NCI-H524 (cell line): ENCODE measurements at places on chromosomes 12 and 14.

DNA sequence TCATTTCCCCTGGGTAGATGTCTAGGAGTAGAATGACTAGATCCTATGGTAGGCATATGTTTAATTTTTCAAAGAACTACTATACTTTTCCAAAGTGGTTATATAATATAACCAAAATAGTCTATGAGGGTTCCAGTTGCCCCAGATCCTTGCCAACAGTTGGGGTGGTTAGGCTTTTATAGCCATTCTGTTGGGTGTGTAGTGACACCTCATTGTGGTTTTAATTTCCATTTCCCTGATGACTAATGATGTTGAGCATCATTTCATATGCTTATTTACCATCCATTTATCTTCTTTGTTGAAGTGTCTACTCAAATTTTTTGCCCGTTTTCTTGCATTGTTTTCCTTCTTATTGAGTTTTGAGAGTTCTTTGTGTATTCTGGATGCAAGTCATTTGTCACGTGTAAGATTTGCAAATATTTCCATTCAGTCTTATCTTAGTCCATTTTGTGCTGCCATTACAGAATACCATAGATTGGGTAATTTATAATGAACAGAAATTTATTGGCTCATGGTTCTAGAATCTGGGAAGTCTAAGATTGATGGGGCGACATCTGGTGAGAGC is 4.7 kb downstream of the SYNE2 start:
- no peak for DNase-seq

- DNase-seq = peak; percentile 90
These were observed 40.9 kb downstream of the TSHR start for GRCh38 chr14:80996049-80996901.

DNA sequence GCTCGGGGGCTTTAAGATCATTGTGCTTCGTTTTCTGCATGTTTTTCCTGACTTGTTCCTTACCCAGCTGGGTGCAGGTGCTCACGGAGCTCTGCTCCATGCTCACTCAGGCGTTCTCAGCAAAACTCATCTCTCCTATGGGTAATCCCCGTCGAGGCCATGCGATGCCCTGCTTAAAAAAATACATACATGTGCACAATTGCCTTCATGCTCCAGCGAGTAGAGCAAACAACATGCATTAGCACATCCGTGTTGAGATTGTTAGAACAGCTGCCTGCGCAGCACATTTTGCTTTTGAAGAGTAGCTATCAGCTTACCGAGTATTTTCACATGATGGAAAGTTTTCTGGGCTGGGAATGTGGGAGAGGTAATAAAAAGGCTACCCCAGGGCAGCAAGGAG is 16.2 kb downstream of the AACS start:
- DNase-seq = peak; percentile 10

GRCh38 chr14:24300326-24300980 is 803 bp downstream of the NOP9 start:
- DNase-seq = no peak

- DNase-seq = no peak
These were observed 25.5 kb upstream of the KCNJ8 start for GRCh38 chr12:21800011-21800410.

- no peak for DNase-seq
These were observed 9.1 kb upstream of the RNF34 start for GRCh38 chr12:121390856-121391255.

DNA sequence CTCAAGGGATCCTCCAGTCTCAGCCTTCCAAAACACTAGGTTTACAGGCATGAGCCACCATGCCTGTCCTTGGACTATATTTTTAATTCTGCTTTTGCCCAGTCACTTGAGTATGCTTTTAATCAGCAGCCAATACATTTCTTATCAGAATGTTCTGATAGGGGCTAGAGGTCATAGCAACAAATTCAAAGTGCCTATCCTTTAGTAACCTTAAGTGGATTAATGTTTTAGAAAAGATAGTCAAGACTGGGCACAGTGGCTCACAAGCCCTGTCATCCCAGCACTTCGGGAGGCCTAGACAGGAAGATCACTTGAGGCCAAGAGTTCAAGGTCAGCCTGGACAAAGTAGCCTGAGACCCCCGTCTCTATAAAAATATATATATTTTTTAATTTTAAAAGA is 37.1 kb downstream of the CKB start:
- no peak for DNase-seq

DNA sequence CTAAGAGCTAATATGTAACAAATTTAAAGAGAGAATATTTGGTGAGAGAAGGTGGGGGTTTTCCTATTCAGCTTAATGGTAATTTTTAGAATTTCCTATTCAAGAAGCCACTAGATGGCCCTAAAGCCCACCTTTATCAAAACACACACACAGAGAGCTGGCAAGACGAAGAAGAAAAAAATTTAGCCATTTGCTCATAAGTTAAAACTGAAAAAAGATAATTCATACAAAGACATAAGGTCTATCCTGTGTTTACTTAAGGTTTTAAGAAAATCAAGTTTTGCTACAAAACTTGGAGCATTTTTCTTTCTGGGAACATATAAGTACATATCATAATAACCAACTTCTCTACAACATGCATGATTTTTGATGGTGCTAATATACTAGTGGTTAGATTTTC is 46.8 kb upstream of the PCED1B start:
- peak; percentile 56 for DNase-seq

DNA sequence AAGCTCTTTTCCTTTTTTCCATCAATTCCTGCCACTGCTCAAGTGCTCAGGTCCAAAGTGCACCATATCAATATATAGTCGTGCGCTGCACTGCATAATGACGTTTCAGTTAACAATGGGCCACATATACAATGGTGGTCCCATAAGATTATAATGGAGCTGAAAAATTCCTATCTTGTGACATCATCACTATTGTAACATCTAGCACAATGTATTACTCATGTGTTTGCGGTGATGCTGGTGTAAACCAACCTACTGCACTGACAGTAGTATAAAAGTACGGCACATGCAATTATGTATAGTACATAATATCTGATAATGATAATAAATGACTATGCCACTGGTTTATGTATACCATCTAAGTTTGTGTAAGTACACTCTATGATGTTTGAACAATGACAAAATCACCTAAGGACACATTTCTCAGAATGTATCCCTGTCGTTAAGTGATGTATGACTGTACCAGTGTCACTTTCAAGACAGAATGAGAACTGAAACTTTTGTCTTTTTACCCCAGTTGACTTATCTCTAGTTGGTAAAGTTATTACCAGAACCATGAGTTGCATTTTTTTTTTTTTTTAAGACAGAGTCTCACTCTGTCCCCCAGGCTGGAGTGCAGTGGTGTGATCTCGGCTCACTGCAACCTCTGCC is 53.7 kb upstream of the INSM2 start:
- DNase-seq = no peak

DNA sequence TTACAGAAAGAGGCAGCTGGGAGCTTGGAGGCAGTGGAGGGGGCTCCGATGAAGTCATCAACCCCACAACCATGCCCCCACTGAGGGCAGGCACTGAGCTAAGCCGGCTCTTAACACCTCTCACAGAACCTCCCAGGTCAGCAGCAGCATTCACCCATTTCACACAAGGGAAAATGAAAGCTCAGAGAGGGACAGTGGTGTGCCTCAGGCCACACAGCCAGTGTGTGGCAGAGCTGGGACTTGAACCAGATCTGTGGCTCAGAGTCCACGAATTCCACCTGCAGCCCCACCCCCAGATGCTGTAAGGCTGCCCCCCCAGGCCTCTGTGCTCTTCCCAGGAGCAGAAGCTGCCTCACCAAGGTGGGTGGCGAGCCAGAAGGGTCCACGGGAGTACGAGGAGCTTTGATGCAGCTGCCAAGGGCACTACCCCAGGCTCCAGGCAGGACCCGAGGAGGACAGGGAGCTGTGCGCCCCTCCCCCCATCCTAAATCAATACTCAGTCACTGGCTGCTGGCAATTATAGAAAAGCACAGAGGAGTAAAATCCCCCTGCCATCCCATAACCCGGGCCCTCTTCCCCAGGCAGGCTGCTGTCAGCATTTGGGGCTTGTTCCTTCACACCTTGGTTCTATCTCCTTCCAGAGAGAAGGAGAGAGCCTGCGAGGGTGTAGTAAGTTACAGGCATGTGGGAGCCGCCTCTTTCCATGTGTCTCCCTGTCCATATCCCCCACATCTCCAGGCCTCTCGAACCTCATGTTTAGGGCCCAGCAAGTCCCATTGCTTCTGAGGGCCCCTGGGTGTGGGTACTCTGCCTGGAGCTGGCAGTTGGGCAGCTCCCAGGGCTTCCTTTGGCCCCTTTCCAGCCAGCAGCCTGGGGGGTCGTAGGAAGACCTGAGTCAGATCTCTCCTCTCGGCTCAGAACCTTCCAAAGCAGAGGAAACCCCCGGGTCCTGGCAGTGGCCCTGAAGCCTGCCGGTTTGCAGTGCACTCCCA is 47.6 kb downstream of the FAM222A start:
- no peak for DNase-seq

- peak; percentile 59 for DNase-seq
These were observed 3.1 kb upstream of the ARHGEF40 start for GRCh38 chr14:21066882-21067502.

DNA sequence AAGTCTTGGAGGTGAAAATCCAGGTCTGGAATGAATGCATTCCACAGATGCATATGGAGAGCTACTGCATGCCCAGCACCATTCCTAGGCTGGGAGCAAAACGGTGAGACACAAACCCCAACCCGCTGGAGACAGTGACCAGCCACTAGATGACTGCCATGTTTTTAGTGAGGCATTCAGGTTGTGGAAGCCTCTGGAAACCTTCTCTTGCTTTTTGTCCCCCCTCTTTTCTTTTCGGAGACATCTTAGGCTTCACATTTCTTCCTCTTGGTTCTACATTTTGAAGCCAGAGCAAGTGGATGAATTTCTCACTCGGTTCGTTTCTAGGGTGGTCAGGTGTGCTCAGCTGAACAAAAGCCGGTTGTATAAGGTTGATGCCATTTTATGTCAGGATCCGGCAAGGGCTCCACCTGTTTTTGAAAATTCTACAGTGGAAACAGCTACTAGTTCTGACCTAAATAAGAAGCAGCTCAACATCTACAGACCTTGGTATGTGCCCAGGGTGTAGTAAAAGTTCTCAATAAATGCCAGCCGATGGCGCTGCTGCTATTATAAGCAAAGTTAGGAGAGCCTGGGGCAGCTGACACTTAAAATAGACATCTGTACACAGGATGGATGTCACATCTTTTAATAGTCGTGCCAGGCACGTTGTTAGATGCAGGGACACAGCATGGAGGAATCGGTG is 1.8 kb upstream of the ZNF839 start:
- peak; percentile 75 for DNase-seq

- DNase-seq = peak; percentile 63
These were observed 58.7 kb upstream of the G2E3 start for GRCh38 chr14:30500222-30500621.

DNA sequence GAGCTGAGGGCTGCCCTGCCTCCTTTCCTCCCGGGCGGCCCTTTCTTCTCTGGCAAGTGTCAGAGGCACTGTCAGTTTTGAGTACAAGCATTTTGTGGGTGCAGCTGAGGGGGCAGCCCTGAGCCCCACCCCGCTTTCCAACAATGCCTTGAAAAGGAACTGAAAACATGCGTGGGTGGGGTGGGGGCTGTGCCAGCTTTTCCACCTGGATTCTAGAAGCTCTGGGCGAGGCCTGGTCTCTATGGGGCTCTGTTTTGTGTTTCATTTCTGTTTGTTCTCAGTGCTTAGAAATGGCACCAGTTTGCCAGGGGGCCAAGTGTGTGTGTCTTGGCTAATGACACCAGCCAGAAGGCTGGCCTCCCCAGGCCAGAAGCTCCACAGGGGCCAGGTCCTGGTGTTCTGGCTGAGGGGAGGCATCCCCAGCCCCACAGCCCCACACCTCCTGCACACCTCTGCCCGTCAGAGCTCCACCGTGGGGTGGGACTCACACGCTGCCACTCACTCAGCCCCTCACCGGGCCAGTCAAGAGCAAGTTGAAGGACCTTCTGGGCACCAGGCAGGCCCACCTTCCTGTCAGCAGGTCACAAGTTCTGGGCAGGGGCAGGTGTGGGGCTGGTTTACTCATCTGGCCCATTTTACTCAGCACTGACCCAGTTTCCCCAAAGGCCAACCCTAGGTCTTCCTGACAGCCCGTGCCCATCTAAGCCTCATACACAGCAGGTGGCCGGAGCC is 155.1 kb downstream of the CALM1 start:
- no peak for DNase-seq

GRCh38 chr14:66508846-66509621 is 1.1 kb downstream of the GPHN start:
- peak; percentile 69 for DNase-seq

- peak; percentile 33 for DNase-seq
These were observed 168.1 kb upstream of the DAAM1 start for GRCh38 chr14:59020382-59020781.

- no peak for DNase-seq
These were observed 9.7 kb upstream of the TDG start for GRCh38 chr12:103955811-103956508.

- DNase-seq = no peak
These were observed 88.0 kb downstream of the EPS8 start for GRCh38 chr12:15701206-15701605.

DNA sequence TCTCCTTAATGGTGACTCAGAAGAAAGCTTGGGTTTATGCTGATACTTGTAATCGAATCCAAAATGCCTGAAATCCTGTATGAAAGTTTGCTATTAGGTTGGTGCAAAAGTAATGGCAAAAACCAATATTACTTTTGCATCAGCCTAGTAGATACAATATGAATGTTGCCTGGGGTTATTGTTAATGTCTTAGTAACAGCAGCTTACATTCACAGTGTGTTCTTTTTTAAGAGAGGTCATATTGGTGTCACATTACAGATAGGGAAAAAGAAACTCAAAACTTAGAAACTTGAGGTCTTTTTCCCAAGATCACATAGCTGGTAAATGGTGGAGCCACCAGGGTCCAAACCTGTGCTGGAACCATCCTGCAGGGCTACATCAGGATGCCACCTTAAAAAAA is 25.2 kb downstream of the SRGAP1 start:
- no peak for DNase-seq

DNA sequence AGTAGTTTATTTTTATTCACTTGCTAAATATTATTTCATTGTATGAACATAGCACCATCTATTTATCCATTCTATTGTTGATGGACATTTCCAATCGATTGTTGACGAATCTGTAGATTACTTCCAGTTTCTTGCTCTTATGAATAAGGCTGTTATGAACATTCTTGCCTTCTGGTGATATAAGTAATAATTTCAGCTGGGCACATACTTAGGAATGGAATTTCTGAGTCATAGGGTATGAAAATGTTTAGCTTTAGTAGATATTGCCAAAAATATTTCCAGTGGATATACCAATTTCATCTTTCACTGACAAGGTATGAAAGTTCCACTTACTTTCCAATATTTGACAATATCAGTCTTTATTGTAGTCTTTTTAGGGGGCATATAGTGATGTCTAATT is 468.5 kb downstream of the ETNK1 start:
- DNase-seq = no peak

DNA sequence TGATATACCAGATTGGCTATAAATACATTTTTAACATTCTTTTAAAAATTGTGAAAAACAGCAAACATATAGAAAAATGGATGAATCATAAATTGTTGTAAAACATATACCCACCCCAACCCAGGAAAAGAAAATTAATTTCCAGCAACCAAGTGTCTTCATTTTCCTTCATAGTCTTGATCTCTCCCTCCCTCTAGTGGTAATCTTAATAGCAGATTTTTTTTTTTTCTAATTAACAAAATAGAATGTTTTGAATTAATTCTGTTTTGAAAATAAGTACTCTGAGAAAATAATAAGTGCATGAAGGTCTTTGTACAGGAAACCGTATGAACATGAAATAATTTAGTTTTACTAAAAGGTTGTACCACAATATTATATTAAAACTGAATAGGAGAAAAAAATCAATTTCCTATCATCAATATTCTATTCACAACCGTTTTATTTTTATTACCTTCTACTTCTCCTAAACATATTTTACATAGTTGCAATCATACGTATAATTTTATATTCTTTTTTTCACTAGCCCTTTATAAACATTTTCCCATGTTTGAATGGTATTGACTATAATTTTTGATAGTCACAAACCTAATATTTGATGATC is 7.0 kb downstream of the ETNK1 start:
- no peak for DNase-seq
